ENCODE measurements at places on chromosomes 3 and 15.

DNA sequence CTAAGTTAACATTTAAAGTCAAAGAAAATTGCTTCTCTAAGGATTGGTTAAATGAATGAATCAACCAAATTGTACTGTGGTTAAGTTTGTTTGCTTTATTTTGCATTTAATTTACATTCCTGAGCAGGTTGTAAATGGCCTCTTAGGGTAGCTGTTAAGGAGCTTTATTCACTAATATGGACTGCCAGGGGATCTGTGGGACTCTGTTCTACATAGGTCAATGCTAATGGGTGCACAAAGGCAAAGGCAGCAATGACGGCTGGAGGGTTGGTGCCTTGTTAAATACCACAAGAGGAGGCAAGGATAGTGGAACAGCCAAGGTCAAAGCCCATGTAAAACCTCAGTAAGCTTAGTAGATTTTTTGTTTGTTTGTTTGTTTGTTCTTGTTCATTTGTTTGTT is 89.3 kb upstream of the P2RY1 start:
- no peak for DNase-seq

DNA sequence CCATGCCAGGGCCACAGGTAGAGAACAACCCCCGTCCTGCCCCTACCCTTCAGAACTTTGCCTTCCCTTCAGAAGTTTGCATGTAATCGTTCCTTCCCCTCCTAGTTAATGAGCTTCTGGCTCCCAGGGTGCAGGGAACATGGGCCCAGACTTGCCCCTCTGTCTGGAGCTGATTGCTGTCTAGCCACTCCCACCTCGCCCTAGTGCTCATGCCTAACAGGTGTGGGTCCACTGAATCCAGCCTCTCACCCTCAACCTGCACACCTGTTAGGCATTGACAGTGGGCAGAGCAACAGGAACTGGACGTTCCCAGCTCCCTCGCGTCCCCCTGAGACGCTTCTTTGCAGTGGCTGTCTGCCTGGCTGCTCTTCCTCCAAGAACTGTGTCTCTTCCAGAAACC is 40.3 kb downstream of the WNT5A start:
- no peak for DNase-seq

DNA sequence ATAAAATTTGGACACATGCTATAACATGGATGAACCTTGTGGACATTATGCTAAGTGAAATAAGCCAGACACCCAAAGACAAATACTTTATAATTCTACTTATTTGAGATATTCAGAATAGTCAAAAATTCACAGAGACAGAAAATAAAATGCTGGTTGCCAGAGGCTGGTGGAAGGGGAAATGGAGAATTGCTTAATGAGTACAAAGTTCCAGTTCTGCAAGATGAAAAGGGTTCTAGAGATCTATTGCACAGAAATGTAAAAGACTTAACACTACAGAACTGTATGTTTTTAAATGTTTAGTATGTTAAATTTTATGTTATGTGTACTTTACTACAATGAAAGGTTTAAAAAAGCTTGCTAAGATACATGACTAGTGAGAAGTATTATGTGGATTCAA is 344.8 kb downstream of the CNTN3 start:
- no peak for DNase-seq

- DNase-seq, result peak; percentile 80
Observed at GRCh38 chr15:65400760-65401610, 21.8 kb downstream of the IGDCC4 start.

DNA sequence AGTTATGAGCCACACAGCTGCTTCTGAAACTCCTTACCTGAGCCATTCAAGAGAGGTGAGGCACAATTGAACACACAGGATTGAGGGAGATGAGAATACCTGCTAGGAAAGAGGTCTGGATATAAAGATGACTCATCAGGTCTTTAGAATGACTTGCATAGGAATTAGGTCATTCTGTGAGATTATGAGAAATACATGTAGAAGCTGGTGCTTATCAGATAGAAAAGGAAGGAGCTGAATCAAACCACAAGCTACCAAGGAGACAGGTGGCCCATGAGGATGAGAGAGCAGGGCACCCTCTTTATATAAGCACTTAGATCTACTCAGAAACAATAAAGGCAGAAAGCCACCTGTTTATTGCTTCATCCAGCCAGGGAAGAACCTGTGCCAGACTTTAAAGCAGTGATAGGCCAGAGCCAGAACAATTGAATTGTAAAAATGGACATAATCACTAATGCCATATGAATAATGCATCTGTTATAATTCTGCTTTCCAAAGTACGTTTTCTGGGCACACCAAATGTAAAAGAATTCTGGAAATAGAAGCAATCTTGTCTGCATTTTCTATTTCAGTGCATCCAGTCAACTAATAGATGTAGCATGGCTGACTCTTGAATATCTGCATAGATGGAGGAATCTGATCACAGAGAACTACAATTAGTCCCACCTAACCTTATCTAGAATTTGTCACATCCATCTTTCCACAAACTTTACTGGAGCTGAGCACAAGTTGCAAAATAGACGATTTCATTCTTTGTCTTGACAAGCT is 74.9 kb downstream of the PIK3R4 start:
- peak; percentile 21 for DNase-seq

DNA sequence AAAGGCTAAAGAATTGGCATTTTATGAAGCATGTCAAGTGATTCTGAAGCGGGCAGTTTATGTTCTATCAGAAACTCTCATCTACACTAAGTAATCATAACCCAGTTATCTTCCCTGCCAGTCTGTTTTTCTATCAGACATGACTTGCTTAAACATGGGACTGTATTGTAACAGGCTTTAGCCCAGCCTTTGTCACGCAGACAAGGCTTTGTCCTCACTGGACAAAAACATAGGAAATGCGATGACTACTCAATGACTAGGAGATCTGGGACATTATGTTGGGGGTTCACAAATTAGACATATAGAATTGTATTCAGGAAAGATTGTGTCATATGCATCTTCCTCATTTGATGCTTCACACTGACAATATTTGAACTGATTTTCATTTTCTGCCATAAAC is 115.5 kb downstream of the GADL1 start:
- no peak for DNase-seq

- peak; percentile 24 for DNase-seq
Observed at GRCh38 chr15:78838489-78838888, 27.2 kb upstream of the ADAMTS7 start.

DNA sequence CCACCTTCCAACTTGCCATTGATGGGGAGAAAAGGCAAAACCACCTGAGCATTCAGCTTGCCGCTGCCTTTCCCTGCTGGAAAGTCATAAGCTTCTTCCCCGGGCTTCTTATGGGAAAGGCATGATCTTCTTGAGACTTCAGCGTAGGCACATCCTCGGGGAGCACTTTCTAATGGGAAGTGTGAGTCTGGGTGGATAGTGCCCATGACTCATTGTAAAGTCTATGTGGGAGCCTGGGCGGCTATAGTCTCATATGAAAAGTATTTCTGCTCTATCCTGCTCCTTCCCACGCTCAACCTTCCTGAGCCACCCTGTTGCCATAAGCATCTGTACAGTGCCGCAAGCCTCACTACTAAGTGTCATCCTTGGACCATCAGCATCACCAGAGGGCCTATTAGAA is 309.9 kb upstream of the THBS1 start:
- peak; percentile 99 for DNase-seq

DNA sequence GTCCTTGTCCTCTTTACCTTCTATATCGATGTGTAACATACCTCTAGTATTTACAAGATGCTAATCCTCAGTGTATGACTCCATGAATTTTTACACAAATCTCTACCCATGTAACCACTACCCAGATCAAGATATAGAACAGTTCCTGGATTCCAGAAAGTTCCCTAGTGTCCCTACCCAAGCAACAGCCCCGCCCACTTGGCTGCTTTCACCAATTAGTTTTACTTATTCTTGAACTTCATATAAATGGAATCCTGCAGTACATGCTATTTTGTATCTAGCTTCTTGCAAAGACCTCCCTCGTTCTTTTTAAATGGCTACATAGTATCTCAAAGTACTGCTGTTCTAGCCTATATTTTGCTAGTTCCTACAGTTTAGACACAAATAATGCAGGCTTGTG is 33.0 kb downstream of the CD276 start:
- no peak for DNase-seq

DNA sequence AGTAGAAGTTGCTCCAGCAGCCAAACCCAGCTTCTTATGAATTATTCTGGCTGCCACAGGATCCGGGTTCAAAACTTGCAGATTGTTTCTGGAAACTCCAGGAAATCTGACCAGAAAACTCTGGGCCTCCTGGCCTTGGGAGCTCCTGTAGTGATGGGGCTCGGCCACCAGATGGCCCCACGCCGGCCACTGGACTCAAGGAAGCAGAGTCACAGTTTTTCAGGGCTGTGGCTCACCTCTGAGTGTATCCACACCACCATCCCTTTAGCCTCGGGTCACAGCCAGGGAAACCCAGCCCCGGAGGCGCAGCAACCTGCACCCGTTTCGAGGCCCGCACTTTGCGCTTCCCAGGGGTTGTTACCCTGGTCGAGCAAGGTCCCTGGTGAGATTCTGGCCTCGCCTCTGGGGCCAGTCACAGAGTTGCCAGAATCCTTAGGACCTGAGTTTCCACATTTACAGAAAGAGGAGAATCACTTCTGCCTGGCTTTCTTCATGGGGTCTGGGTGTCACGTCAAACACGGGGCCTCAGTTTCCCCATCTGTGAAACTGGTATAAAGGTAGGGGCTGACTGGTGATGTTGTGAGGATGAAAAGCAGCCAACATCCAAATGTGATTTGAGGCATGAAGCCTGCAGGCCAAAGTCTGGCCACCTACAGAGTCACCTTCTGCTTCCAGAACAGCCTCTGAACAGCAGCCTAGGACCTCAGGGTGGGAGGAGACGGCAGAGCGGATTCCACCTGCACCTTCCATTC is 53.5 kb upstream of the LCTL start:
- peak; percentile 58 for DNase-seq

GRCh38 chr3:114928989-114929640 is 218.0 kb downstream of the ZBTB20 start:
- DNase-seq, result peak; percentile 6

DNA sequence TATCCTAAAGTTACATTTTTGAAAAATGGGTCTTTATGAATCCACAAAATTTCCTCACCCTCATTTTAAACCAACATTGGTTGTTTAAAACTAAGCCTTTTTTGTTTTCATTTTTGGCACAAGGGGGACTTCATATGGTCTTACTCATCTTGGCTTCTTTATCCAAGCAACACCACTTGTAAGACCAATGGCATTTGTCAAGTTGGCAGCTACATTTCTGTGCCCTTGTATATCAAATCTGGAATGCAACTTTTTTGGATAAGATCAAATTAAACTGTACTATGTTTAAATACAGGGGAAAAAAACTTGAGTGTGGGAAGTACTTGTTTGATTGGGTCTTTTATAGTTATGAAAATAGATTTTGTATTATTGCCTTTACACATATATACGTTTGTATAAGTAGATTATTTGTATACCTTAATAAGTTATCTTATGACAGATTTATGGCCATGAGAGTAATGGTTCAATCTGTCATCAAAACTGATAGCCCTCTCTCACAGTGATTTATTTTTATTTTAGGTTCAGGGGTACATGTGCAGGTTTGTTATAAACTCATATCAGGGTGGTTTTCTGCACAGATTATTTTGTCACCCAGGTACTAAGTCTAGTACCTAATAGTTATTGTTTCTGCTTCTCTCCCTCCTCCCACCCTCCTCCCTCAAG is 43.4 kb downstream of the GPR160 start:
- DNase-seq, result peak; percentile 59

DNA sequence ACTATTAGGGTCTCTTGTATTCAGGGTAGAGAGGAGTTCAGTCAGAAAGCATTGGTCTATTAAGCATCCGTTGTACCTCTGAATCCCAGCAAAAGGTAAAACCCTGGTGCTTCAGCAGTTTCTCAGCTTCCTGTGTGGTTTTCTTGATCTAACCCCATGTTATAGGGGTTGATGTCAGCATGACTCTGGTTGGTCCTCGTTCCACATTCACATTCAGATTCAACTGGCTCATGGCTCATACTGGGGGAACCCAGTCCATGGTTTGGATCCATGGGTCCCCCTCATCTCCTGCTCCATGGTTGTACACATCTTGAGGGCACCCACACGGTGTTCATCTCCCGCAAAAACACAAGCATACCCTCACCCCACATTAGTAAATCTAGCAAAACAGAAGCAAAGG is 47.7 kb upstream of the C2CD4B start:
- DNase-seq, result no peak

GRCh38 chr3:52084216-52084945 is 28.0 kb upstream of the DUSP7 start:
- no peak for DNase-seq

DNA sequence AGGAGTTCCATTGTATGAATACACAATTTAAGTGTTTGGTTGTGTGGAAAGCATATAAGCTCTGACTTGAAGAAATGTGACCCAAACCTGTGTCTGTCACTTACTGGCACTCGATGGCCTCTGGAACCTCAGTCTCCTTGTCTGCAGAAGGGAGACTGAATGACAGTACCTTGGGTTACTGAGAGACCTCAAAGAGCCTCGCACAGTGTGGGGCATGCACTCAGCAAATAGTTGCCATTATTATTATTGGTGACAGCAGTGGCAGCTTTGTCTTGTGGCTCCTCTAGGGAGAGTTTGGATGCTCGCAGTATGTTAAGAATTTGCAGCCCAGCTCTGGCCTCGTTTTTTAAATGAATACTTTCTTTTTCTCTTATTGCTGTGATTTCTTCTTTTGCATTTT is 43.4 kb downstream of the EEFSEC start:
- no peak for DNase-seq

DNA sequence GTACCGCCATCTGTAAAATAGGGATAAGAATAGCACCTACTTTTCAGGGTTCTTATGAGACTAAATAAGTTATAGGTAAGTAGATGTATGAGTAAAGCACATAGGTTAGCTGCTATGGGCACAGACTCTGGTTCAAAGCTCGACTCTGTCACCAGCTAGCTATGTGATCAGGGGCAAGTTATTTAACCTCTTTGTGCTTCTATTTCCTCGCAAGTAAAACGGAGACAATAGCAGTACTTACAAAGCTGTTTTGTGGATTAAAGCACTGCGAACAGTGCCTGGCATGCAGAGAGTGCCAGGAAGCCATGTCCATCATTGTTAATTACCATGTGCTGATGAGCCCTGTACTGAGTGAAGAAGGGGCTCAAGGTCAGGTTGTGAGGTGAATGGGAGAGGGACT is 1.9 kb downstream of the LAMP3 start:
- no peak for DNase-seq

DNA sequence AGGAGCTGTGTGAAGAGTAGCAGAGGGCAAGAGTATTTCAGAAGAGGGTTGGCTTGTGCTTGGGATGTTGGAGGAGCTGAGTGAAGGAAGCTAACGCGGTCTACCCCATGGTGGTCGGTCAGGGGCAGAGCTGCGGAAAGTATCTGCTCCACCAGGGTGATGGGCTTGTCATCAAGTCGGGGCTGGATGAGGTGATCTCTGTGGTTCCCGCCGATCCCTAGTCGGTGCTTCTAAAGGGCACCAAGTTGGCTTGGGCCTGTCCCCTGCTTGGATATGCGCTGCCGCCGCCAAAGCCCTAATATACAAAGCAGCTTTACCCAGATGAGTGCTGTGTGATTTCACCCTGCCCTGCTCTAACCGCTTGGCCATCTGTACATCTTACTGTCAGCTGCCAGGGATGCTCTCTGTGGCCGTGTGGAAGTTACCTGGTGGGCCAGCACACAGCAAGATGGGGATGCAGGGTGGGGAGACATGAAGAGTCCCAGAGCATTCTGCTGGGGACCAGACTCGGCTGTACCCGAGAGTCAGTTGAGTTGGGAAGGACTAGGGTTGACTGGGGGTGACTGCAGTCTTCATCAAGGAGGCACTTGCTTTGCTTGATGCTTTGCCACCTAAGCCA is 226.1 kb upstream of the BHLHE40 start:
- no peak for DNase-seq

Measured in fibroblast of lung (primary cell).